ENCODE measurements at places on chromosomes 3 and 15. TPM values are rescaled to one million over a fixed set of nuclear protein-coding genes. Genes with fewer than 3 reads are reported as not detected.

GRCh38 chr3:50862221-50862620 lies 187.5 kb downstream of the DOCK3 start:
- no peak for DNase-seq

DNA sequence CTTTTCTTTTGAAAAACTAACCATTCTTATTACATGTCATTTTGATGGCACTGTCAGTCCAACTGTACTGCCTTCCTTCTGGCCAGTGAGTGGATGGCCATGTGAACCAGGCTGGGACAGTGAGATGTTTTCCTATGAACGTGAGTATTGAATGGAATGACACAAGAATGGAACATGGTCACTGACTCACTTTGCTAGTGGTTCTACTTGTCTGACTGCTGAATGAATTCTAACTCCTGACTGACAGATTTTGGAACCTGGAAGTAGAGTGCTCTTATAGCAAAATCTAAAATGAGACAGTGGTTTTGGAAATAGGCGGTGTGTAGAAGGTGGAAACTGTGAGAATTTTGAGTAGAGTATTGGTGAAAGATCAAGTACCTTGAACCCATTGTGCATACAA lies 606.9 kb upstream of the KCNMB2 start:
- DNase-seq: no peak

ATP8B4 gene
- 1.9 TPM for total RNA-seq

GRCh38 chr15:72237853-72238224 lies 6.8 kb upstream of the PKM start:
- no peak for DNase-seq

DNA sequence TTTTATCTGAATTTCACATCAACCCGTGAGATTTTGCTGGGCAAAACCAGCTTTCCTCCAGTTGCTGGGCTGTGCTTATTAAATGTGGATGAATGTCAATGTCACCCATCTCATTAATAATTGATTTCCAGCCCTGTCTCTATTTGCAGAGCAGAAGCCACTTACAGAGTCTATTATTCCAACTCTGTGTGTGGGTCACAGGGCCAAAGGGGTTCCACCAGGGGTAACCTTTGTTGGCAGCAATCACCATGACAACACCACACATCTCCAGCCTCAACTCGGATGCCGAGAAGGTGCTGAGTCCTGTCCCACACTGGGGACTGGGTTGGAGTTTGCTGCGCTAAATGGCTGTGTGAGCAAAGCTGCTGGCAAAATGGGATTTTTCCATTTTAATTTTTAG lies 51.1 kb upstream of the WNT5A start:
- no peak for DNase-seq

DNA sequence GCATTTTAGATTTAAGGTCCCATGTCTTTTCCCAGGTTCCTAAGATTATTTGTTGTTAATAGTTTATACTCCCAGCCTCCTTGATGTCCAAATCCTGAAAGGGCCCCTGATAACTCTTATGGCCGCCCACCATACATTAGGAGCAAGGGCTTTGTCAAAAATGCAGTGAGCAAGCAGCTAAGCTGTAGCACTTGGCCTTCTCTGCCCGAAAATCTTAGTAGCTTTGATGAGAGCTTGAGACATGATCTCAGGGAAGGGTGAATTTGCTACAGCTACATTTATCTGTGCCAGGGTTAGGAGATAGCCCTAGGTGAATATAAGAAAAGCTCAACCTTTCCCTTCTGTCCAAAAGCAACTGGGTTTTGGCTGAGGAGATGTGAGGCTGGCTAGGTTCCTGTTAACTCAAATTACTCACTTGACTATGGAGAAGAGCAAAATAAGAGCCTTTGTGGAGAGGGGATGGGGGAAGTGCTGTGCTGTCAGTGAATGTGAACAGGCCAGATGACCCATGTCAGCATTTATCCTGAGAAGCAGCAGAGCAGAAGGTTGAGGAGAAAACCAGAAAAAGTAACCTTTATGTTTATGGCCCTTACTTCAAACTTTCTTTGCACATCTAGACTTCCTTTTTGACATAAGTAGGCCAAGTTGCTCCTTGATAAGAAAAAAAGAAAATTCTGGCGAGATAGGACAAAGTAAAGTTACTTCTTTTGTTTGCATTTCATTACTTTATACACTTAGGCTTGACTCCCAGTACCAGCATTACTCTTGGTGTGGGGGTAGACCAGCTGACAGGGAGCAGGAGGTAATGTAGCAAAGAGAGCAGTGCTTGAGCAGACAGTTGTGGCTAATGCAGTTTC lies 21.1 kb downstream of the MAPK6 start:
- DNase-seq: no peak

TTLL13 gene
- 0.58 TPM for total RNA-seq

- no peak for DNase-seq
These were observed 20.8 kb downstream of the MED12L start for GRCh38 chr3:151106311-151106710.

- no peak for DNase-seq
These were observed 13.2 kb downstream of the LIMD1 start for GRCh38 chr3:45607790-45608189.

PARP14 gene
- total RNA-seq: 49.7 TPM

- no peak for DNase-seq
These were observed 3.9 kb upstream of the FSIP1 start for GRCh38 chr15:39786447-39787056.

DNA sequence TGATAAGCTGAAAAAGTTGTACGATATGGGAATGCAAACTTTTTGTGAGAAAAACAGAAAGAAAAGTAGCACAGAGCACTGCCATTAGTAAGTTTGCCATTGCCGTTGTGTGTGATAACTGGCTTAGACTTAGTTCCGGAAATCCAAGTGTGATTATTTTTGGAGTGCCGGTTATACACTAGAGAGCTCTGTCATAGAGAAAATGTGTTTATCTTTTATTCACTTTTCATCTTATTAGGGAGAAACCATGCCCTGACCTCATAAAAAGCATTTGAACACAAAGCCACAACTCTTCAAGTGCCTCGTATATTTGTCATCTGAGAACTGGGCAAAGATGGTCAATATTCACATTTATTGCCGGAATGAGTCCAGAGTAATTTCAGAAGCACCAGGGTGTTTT lies 36.1 kb downstream of the CTDSPL start:
- no peak for DNase-seq

DNA sequence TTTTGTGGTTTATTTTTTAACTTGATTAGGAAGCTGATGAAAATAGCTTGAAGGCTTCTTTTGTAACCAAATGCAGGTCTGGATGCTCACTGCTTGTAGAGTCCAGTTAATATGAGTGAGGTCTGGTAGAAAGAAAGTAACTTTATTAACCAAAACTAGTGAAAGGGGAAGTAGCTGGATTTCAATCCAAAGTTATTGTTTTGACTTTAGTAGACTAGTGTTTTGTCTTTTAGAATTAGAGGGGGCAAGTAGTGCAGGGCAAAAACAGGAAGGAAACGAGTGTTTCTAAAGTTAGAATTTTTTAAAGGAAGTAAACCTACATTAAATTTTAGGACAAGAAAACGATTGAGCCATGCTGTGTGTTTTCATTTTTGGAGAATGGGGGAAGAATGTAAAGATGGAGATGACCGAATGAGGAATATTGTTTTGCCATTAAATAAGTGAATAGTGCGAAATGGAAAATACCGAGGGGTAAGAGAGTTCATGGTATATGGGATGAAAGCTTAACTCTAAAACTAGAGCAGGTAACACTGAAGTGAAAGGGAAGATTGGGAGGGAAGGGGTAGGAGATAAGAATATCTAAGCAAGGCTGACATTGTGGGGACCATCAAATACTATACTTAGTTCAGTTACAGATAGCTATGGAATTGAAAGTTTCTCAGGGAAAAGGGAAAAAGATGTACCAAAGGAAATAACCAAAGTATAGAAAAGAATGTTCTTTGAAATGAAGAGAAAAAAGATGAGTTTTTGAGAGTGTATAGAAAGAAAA lies 40.0 kb downstream of the USP3 start:
- no peak for DNase-seq

GRCh38 chr3:89488800-89489580 lies 381.6 kb downstream of the EPHA3 start:
- DNase-seq: no peak

GRCh38 chr3:149575213-149575960 lies 82.4 kb downstream of the WWTR1 start:
- DNase-seq: no peak

- DNase-seq: no peak
These were observed 1.5 kb downstream of the SLC6A11 start for GRCh38 chr3:10817506-10817905.

GOLGB1 gene
- 69.9 TPM for total RNA-seq

DNA sequence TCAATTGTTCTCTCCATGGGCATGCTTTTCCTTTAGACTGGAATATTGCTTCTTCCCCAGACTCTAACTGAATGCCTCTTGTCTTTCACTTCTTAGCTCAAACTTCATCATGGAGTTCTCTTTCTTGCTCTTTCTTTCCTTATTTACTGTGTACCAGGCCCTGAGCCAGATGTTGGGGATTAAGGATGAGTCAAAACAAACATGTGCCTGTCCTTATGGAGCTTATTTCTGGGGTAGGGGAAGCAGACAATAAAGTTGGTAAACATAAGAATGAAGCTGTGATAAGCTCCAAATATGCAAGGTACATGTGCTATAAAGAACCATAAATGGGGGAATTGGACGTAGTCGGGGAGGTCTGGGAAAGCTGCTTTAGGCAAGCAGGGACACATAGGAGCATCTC lies 145.8 kb downstream of the ALDH1A2 start:
- no peak for DNase-seq

DNA sequence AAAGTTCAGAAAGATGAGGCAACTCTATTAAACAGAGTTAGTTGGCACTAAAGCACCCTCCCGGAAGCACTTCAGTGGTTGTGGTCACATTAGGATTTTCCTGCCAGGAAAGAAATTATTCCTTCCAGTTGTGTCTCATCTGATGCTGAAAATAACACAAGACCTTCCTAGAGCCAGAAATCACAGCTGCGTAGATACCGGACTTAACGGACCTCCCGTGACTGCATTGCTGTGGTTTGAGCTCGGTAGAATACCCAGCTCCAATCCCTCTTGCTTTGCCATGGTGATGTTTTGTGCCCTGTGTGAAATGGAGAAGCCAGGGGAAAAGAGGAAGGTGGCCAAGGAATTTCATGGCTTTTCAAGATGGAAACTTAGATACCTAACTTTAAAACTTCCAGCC lies 215.0 kb upstream of the IGF1R start:
- DNase-seq: no peak

DNA sequence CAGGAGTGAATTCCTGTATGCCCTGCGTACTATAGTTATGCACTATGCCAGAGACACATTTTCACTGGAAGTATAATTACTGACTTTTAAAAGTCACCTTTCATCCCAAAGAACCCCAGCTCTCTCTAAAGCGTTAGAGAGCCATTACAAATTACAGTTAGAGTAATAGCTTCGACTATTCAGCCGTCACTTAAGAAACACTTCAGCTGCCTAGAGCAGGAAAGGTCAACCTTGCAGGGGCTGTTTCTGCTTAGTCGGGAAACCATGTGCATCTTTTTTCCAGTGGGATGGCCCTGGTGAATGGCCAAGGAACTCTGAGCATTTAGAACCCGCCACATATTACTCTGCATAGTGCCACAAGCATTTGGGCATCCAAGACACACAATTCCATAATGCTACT lies 235.9 kb downstream of the ARRDC4 start:
- DNase-seq: no peak

DNA sequence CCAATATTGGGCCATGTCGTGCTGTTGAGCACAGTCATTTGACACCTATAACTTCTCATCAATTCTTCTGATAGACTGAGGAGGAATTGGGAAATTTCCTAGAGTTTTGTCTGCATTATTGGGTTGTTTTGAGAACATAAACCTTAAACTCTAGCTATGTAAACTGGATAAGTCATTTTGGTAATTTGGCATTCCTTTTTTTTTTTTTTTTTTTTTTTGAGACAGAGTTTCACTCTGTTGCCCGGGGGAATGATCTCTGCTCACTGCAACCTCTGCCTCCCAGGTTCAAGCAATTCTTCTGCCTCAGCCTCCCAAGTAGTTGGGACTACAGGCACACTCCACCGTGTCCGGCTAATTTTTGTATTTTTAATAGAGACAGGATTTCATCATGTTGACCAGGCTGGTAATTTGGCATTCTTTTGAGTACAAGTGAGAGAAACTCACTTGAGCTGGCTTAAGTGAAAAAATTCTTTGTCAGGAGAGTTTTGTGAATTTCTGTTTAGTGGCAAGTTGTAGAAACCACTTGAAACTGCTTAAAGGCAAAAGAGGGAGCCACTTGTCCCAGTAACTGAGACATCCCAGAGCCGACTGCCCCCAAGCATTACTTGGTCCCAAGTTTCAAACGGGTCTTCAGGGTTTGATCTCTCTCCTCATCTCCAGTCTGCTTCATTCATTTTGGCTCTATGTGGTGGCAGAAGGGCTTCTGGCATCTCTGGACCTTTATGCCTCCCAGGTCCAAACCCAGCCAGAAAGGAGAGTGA lies 34.9 kb downstream of the FLNB start:
- DNase-seq: no peak

- no peak for DNase-seq
These were observed 43.4 kb downstream of the RETNLB start for GRCh38 chr3:108713816-108714215.

MYL3 gene
- 0.47 TPM for total RNA-seq

GRCh38 chr15:44315126-44315525 lies 26.6 kb downstream of the GOLM2 start:
- DNase-seq: no peak

- no peak for DNase-seq
These were observed 149.2 kb upstream of the SLC24A5 start for GRCh38 chr15:47971637-47972036.

- no peak for DNase-seq
These were observed 54.0 kb downstream of the LHFPL4 start for GRCh38 chr3:9499455-9500107.

GRCh38 chr3:50792568-50792967 lies 117.8 kb downstream of the DOCK3 start:
- no peak for DNase-seq

CXCR6 gene
- total RNA-seq: 1.1 TPM

GRCh38 chr15:89308236-89308635 lies 26.4 kb downstream of the POLG start:
- no peak for DNase-seq

DNA sequence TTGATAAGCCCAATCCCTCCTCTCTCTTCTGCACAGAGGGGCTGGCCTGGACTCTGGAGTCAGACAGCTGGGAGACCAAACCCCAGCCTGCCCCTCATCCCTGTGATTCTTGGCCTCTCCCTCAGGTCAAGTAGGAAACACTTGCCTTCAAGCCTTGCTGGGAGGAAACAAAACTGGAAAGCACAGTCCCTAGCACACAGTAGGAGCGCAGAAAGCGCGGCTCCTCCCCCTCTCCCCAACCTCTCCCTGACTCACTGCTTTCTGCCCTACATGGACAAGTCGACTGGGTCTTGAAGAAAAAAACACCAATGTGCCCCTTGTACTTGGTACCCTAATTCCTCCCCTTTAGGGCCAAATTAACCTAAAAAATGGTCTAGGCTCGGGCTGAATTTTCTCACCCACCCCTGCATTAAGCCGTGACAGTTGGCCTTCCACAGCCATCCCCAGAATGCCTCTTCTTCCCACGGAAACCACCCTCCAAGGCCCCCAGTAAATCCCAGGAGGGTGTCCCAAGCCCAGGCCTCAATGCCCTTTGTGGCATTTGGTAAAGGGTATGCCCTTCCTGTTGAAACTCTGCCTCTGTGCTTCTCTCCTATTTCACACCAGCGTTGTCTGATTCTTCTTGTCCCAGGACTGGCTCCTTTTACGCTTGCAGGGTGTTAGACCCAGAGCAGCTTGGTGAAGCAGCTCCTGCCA lies 11.3 kb upstream of the RAF1 start:
- DNase-seq: no peak

OXNAD1 gene
- total RNA-seq: 31.7 TPM

All from left colon (tissue), 2 donors.